ENCODE measurements at places on chromosomes 7 and 10.

- no peak for DNase-seq
These were observed 275.1 kb downstream of the CELF2 start for GRCh38 chr10:11292576-11293302.

GRCh38 chr7:104627516-104627915 lies 299.1 kb downstream of the LHFPL3 start:
- DNase-seq = no peak

DNA sequence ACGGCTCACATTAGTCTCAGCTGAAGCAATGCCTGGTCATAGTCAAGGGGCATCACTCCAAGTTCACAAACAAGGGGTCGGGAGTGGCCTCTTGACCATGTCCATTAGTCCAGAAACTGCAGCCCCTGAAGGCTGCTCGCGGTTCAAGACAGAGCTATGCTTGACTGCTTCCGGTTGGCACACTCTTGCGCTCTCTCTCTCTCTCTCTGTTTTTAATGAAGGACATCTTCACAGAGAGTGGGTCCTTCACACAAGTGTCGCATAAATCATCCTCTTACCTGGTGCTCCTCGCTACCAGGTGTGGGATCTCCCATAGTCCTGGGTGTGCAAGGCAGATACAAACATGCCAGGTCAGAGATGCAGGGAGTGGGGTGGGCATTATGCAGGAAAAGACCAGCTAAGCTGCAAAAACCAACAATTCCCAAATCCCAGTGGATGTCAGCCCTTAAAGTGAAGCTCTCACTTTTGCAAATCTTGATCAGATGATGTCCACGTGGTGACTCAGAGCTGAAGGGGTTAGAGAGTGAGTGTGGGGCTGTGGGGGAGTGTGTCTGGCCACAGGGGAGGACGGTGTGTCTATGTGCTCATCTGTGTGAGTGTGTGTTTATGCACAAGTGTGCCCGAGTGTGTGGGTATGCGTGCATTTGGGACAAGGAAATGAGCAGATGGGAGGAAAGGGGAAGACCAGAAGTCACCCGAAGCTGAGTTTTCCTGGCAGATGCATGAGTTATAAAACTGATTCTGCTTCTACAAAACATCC lies 83.7 kb upstream of the PPP2R2D start:
- no peak for DNase-seq

GRCh38 chr7:108613147-108613948 lies 43.7 kb downstream of the DNAJB9 start:
- no peak for DNase-seq

DNA sequence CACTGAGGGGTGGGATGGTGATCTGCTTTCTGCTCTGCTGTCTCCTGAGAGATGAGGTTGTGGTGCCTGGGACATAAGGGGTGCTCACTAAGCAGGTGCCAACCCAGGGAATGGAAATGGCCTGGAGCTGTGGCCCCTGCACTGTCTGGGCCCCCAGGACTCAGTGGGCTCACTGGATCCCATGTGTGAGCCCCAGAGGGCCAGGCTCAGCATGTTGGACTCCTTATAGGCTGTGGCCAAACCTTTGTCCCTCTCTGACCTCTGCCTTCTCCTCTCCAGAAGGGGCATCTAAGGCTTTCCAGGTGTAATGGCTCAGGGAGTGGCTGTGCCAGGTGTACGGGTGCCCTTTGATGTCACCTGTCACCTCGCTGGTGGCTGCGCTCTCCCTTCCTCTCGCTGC lies 56.4 kb downstream of the NEUROG3 start:
- DNase-seq = no peak

DNA sequence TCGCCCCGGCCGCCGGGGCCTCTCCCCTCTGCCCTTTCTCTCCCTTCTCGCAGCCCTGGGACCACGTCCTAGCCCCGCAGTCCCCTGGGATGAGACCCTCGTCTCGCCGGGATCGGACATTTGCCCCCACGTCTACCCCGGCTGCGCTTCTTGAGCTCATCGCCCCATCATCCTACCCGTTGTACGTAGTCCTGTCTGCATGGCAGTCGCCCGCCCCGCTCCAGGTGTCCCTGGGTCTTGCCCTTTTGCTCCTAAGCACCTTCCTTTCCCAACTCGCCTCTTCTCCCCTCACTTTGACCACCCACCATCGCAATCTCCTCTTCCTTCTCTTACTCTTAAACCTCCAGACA lies 582 bp downstream of the TPST1 start:
- peak; percentile 9 for DNase-seq

GRCh38 chr7:33710608-33711007 lies 194.7 kb upstream of the BMPER start:
- no peak for DNase-seq

- DNase-seq = no peak
These were observed 41.1 kb upstream of the TFEC start for GRCh38 chr7:116071629-116072028.

DNA sequence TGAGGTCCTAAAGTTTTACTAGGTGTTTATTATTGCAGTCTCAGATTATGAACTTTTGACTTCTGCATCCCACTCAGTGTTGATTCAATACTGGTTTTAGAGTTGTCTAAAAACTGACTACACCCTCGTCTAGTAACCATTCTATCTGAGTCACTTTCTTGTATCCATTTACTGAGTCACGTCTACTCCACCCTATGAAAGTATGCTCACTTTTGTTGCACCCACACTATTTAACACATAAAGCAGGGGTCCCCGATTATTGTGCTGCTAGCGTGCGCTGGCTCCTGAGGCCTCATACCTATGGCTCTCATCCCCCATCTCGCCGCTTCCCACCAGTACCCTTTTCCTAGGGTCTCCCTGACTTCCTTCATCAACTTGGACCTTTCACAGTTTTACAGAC lies 2.0 kb downstream of the SAMD9 start:
- DNase-seq = no peak

- DNase-seq = no peak
These were observed 54.0 kb upstream of the SLC26A5 start for GRCh38 chr7:103499976-103500375.

- DNase-seq = no peak
These were observed 83.0 kb upstream of the NPSR1 start for GRCh38 chr7:34575006-34575405.

DNA sequence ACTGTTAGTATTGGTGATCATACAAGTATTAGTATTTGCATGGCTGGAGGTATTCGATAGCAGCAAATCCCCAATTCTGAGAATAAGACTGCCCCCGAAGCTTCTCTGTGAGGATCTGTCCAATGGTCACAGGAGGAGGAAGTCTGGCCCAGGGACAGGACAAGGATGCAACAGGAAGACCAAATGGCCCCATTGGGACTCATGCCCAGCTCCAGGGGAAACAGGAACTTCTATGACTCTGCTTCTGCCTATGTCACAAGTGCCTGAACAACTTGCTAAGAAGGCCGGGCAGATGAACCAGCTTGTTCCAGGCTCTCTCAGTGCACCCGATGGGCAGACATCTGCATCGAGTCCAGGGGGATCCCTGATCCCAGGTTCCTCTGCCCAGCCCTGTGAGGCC lies 172.0 kb upstream of the GRB10 start:
- no peak for DNase-seq

DNA sequence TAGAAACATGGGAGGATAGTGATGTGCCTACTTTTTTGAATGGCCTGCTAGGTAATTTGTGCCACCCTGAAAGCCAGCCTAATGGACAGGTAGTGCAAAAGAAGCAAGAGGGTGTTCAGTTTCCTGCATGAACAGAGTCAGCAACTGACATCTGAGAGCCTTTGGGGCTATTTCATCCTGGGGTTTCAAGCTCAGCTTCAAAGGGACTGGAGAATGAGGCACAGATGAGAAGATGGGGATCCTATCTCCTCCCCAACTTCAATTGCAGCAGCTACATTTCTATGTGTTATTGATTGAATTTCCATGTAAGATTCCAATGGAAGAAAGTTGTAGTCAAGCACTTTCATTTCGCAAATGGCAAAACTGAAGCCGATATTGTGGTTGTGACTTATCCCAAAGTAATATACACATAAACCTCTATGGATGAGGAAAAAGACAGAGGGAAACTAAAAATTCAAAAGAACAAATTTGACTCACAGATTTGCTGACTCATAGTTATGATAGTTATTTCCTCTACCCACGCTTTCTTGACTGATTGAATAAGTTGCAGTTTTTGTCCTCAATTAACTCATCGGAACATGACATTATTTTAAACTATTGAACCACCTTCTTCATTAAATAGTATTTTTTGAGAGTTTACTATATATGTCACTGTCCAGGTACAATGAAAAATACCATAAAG lies 42.6 kb upstream of the NRP1 start:
- DNase-seq = no peak

DNA sequence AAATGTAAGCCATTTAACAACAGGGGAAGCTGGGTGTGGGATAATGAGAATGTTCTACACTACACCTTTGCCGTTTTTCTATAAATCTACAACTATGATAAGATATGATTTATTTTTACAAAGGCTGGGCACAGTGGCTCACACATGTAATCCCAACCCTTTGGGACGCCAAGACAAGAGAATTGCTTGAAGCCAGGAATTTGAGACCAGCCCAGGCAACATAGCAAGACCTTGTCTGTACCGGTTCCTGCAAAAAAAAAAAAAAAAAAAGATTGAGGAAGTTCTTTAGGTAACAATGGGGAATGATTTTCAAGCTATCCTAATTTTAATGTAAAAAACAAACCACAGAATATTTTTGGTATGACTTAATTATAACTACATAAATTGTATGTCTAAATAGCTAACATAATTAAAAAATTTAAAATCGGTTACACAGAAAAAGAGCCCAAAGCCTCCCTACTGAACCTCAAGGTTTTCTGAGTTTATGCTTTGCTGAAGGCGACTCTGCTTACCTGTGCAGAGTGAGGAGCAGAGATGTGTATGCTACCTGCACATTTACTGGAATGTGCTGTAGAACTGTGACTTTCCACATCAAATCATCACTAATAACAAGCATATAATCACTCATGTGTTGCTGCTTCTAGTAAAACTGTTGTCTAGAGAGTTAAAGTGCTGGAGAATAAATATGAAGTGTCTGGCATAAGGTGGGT lies 163.4 kb downstream of the ATE1 start:
- DNase-seq = no peak

DNA sequence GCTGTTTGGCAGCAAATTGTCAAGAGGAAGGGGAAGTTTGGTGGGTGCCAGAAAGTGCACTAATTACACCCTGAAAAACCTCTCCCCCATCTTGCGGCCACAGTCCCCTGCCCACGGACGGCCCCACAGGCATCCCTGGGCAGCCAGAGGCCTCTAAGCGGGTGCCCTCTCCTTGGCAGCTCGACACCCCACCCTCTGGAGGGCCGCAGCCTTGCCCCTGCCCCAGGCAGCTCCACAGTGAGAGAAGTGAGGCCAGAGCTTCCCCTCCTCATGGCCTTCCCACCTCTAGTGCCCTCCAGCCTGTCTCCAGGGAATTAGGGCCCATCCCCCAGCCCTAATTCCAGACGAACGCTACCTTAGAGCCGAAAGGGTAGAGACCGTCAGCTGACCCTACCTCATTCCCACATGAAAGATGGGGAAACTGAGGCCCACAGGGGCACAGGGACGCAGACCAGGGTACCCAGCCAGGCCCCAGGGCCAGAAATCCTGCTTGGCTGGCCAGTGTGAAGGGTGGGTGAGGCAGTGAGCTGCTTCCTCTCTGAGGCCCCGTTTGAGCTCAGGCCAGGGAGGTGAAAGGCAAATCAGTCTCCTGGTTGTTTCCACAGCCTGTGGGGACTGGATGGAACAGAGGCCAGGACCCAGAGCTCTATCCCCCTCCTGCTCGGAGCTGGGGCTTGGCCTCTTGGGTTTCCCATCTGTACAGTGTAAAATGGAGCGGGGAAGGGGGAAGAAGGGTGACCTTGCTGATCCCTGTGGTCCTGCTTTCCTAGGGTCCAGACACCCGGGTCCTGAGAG lies 10.0 kb downstream of the ZCCHC24 start:
- DNase-seq = no peak

DNA sequence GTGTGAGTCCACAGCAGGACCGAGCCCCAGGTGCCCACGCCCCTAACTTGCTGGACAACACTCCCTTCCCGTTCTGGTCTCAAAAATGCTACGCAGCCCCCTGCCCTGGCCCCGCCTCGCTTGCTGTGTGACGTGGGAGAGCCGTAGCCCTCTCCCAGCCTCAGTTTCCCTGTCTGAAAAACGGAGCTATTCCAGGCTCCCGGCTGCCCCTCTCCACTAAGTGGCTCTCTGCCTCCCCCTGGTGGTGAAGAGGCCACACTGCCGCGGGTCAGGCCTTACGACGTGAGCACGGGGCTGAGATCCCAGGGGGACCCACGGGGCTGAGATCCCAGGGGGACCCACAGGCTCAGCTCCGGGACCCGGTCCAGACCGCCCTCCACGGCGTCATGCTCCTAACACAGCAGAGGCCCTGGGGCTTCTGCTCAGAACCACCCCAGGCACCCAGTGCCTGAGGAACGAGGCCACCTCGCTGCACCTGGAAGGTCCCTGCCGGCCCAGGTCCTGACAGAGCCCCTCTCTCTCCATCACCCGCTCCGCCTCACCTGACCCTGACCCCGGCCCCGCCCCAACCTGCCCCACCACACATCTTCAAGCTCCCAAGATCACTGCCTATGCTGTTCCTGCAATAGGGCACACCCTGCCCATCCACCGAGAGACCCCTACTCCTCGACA lies 26.7 kb downstream of the MICALL2 start:
- DNase-seq = peak; percentile 87

- DNase-seq = no peak
These were observed 148.6 kb downstream of the CYP26A1 start for GRCh38 chr10:93222211-93222754.

- no peak for DNase-seq
These were observed 647.5 kb downstream of the TYW1 start for GRCh38 chr7:67644151-67644550.

DNA sequence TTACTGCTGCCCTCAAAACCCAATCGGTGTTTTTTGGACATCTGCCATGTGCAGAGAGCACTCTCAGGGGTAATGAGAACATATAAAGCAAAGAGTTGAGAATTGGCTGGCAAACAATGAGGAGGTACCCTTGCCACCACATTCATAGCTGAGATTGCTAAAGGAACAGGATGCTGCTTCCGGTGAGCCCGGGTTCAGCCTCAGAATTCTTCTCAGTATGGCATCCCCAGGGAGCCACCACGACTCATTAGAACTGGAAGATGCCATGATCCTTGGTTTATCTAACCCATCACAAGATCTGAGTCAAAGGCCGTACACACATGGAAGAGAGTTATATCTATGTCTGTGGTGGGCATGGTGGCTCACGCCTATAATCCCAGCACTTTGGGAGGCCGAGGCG lies 174.4 kb downstream of the ARID5B start:
- no peak for DNase-seq

DNA sequence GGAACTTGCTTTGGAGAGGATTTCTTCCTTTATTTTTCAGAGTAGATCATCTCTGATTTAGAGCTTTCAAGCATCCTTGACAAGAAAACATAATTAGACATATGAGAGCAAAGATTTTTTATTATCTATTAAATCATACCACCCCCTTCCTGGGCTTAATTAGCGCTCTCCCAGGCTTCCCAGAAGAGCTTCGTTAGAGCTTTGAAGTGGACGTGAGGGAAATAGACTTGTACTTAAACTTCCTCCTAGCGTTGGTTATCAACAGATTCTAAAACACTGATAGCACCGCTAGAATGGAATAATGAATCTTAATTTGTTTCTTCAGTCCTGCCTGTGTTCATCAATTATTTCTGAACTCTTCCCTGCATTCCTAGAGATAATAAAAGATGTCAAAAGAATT lies 173.9 kb upstream of the STK17A start:
- DNase-seq = no peak

Measured in stimulated activated CD4-positive, alpha-beta T cell treated with anti-CD3 and anti-CD28 coated beads, Interleukin-2, amount 100 ng/mL, for 48 hours (primary cell).